Trophoblast cell (in vitro differentiated cells and primary cell): ENCODE measurements at places on chromosomes 6 and 20.

- DNase-seq, result no peak
Measured at GRCh38 chr6:151289399-151290007, 49.7 kb downstream of the AKAP12 start.

DNA sequence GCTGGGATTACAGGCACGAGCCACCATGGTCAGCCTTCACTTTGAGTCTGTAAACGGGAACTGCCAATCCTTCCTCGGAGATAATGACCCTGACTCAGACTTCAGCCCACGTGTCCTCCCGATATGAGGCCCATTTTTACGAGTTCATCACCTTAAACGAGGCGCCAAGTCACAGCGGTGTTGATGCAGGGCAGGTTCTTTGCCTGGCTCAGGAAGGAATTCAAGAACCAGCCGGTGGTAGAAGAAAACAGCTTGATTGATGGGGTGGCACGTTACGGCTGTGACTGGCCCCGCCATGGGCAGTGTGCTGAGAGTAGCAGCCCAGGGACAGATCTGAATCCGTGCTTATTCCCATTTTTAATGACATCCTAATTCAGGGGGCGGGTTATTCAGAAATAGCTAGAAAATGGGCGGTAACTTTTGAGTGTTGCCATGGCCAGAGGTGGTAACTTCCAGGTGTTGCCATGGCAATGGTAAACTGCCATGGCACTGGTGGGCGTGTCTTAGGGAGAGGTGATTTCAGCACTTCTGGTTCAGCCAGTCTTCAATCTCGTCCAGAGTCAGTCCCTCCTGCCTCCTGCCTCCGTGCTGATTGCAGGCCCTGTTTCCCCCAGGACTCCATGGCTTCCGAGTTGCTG is 9.1 kb upstream of the MAP1LC3A start:
- DNase-seq, result peak; percentile 67

DNA sequence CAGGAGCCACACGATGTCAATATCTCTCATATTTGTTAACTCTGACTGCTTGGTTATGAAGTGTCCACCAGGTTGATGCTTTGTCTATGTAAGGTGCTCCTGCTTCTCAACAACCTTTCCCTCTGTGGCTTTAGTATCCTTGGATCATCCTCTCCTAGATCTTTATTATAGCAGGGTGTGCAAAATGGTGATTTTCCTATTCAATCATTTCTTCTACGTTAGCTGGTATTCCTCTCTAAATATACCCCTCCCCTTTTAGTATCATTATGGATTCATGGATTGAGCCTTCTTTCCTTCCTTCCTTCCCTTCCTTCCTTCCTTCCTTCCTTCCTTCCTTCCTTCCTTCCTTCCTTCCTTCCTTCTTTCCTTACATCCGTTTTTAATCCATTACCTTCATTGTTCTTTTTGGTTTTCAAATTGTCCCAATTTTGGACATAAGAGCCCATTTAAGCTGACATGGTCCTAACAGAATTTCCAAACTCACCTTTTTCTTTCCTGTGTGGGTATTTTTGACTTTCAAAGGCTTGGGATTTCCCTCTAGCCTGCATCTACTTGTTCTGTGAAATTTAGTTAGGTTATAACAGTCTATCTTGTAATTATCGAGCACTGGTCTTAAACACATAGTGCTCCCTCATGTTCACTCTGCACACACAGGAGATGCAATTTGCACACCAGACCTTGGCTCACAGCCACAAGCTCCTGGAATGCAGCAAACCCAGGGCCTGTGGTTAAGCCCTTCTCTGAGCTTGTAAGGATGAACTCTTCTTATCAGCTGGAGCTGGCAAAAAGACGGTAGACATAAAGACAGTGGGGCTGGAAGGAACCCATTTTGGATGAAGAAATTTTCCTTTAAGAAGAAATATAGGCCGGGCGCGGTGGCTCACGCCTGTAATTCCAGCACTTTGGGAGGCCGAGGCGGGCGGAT is 109.9 kb downstream of the SLC24A3 start:
- no peak for DNase-seq

GRCh38 chr20:50513169-50514034 is 3.2 kb downstream of the PTPN1 start:
- DNase-seq, result no peak

DNA sequence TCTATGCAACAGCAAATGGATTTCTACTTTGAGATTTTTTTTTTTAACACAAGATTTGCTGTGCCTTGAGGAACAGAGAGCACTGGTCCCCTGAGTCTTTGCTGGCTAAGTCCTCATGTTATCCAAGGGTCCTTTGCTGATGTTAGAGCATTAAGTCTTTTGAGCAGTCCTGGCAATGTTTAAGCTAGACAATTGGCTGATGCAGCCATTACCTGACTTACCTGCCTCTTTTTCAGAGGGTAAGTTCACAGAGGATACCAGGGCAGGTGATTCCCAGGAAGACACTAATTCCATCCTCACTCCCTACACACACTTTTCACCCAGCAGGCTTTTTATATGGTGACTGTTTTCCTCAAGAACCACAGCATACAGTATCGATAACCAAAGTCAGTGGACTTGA is 337.7 kb downstream of the HDGFL1 start:
- no peak for DNase-seq

DNA sequence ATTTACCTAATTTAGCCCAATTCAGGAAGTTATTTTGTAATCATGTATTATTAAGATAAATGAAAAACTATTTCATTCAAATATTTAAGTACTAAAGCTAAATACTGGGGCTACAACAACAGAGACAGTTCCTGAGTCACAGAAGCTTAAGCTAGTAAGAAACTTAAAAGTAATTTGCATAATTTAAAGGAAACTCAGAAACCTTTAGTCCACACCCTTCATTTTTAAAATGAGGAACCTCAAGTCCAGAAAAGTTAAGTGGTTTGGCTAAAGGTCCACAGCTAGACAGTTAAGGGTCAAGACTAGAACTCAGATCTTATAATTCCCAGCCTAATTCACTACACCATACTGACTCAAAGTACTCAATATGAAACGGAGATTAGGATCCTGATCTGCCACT is 7.2 kb downstream of the LMBRD1 start:
- no peak for DNase-seq

DNA sequence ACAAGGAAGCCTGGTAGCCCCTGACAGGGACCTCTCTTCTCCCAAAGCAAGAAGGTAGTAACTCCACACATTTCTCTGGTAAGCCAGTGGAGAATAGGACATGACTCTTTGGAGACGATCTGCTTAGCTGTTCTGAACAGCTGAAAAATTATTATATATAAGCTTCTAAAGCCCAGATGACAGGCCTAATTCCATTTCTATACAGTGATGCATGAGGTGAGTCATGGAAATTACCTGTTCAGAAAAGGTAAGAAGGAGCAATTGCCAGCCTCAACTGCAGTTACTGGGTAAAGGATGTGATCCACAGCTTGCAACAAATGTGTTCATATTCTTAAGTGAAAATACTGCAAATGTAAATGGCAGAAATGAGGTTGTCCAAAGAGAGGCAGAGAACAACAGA is 54.0 kb downstream of the PREP start:
- DNase-seq, result no peak

GRCh38 chr6:132607544-132608233 is 16.4 kb downstream of the TAAR2 start:
- no peak for DNase-seq

- no peak for DNase-seq
Measured at GRCh38 chr20:59647271-59647670, 42.9 kb downstream of the PHACTR3 start.

GRCh38 chr6:27128311-27129094 is 119.0 kb upstream of the PRSS16 start:
- no peak for DNase-seq

GRCh38 chr6:166951670-166952060 is 4.7 kb downstream of the RNASET2 start:
- DNase-seq, result no peak

DNA sequence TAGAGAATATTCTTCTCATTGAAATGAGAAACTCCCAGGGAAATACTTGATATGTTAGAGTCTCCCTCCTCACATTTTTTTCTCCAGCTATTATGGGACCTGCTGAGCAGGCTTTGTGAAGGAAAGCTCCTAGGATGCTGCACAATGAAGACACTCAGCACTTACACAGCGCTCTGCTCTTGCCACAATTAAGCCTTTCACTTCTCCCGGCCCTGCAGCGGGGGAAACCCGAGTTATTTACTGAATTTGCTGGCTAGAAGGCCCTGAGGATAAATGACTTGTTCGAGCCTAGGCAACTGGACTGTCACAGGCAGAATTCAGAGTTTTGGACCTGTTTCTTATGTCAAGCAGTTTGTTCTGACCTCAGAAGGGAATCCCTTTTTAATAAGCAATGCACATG is 102.0 kb downstream of the MAP3K7 start:
- no peak for DNase-seq

DNA sequence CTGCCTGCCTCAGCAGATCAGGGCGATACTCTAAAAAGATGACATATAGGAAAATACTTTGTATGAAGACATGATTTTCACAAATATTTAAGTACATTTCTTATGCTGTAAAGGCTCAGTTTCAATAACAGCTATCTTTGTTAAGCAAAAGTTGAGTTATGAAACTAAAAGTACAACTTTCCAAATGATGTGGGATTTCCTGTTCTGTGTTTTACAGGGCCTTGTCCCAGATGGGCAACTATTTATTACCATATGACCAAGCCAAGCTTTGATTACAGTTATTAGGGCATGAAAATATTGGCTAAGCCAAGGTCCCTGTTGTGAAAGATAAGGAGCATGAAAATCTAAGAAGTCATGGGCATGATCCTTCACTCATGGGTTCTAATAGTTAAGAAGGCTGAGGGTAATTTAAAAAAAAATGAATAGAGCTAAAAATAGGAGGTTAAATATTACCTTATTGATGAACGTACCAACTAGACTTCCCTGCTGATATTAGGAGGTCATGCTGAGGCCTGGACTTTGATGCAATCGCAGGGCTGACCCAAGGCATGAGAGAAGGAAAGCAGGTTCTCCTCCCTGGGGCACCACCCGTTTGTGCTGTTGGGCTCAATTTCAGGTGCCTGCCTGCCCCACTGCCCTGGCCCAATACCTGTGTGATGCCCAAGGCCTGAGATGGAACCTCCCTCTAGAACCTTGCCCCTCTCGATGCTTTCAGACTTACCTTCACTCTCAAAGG is 294.4 kb upstream of the PRDM1 start:
- no peak for DNase-seq

- peak; percentile 53 for DNase-seq
Measured at GRCh38 chr20:9031991-9032390, 36.9 kb upstream of the PLCB4 start.

- no peak for DNase-seq
Measured at GRCh38 chr6:3290149-3290930, 31.6 kb downstream of the PSMG4 start.

DNA sequence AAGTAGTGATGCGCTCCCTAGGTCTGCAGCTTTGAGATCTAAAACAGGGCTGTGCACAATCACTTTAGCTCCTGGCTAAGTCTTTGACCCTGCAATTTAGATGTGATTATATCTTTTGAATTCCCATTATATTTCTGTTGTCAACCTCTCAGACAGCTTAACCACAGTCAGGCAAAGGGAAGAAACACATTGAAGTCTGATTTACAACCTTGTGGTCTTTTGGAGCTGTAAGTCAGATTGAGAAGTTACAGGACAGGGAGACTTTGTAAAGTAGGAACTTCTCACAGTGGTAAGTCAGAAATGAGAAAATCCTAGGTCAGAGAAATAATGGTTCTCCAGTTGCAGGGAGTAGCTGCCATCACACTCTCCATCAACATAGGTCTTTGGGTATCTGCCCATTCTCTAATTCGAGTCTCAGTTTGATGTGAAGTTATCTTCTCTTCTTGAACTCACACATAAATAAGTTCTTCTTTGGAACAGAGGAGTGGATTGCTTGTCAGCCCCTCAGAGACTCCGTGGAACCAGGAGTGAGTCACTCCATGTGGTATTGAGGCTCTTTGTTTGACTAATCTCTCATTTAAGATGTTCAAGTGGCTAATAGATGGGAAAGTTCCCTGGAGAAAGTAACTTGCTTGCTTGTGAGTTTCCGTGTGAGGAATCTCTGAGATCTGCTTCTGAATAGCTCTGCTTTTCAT is 35.0 kb upstream of the SGK1 start:
- no peak for DNase-seq

GRCh38 chr6:134426623-134427022 is 108.7 kb upstream of the SGK1 start:
- DNase-seq, result no peak

DNA sequence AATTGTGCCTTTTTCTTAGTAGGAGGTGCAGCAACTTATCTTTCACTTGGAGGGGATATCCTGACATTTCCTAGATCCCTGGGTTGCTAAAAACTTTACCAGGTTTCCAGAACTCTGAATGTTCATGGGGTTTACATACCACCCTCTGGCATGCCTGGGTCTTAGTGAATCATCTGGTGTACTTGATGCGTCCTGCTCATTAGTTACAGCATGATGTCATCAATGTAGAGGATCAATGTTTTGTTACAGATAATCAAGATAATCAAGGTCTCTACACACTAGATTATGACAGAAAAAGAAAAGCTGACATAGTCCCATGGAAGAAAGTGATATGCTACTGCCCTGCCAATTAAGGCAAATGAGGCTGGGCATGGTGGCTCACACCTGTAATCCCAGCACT is 27.0 kb downstream of the FITM2 start:
- no peak for DNase-seq

DNA sequence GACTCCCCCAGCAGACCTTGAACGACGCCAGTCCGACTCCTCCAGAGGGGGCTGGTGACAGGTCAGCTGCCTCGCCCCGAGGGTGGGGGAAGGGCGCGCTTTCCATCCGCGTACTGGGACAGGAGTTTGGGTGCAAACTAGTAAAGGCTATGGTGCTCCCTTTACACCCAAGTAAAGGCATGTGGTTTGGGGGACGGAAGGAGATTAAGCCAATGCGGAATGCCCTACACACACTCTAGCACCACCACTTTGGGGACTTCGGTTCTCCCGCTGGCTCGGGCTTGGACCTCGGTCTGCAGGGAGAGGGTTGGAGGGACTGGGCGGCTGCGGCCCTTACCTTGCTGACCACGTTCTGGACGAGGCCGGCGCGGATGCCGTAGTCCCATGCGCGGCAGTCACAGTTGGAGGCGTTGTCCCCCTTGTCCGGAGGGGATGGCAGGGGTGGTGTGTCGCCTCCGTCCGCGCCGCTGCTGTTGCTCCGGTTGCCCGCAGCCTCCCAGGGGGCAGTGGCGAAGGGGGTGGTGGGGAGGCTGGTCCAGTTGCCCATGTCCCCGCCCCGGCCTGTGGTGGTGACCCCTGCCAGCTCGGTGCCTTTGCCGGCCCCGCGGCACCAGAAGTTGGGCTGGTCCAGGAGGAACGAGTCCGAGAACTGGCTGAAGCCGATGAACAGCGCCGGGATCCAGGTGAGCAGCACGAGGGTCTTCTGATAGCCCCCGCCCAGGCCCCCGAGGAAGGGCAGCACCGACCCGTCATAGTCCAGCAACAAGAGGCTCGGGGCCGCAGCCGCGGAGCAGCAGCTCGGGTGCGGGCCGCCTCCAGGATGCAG is 1.1 kb downstream of the SLC22A23 start:
- peak; percentile 13 for DNase-seq

DNA sequence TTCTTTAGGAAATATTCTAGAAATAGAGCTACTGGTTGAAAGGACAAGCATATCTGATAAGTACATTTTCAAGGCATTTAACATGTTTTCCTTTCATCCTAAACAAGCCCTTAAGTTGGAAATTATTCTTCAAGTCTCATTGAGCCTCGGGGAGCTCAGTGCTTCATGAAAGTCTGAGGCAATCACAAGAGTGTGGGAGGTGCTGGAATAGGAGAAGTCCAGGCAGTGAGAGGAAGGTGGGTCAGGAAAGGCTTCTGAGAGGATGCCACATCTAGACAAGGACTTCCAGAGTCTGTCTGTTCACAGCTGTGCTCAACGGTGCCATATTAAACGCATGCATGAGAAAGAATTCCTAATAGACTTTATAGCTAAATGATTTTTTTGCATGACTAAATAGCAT is 69.8 kb downstream of the CD83 start:
- DNase-seq, result no peak
